Adrenal gland (tissue), 19 donors: ENCODE measurements at places on chromosomes 7 and 10. TPM values are rescaled to one million over a fixed set of nuclear protein-coding genes. Genes with fewer than 3 reads are reported as not detected.

DNA sequence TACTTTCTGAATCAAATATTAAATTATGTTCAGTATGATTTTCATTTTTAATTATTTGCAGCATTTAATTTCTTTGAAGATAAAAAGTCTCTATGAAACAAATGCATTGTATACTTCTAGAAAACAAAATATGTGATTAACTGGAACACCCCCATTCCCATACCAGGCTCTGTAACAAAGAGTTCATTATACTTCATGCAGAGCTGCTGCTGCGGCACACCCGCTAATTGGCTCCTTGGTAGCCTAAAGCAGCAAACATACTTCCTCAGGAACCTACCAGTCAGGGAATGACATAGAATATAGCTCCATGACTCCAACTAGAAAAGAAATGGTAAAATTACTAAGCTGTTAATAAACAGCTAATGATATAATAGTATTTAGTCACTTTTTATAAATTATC is 19.3 kb downstream of the RAB11FIP2 start:
- H3K4me3 ChIP-seq: no peak overlapping the region
- H3K4me1 ChIP-seq: no peaks in the 10 kb centered on the region
- no peaks in the 10 kb centered on the region for H3K27me3 ChIP-seq
- H3K36me3 ChIP-seq: no peaks in the 10 kb centered on the region
- no peak for DNase-seq

DNA sequence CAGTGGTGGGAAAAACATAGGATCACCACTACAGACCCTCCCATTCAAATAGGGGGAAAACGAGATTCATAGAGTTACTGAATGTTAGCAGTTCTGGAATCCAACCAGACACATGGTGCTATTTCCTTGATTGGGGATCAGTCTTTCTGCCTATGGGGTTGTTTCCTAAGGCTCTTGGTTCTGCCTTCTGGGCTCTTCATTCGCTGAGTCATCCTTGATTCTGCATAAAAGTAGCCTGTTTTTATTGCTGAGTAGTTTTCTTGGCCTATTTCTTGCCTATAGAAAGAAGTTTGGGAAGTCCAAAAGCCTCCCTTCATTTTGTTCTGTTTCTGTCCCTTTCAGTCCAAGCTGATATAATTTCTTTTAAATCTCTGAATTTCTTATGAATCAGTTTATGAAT is 99.3 kb upstream of the OIT3 start:
- DNase-seq: no peak
- H3K27ac ChIP-seq: no peak overlapping the region
- H3K27me3 ChIP-seq: no peaks in the 10 kb centered on the region
- H3K4me3 ChIP-seq: no peak overlapping the region
- no peaks in the 10 kb centered on the region for H3K4me1 ChIP-seq

DNA sequence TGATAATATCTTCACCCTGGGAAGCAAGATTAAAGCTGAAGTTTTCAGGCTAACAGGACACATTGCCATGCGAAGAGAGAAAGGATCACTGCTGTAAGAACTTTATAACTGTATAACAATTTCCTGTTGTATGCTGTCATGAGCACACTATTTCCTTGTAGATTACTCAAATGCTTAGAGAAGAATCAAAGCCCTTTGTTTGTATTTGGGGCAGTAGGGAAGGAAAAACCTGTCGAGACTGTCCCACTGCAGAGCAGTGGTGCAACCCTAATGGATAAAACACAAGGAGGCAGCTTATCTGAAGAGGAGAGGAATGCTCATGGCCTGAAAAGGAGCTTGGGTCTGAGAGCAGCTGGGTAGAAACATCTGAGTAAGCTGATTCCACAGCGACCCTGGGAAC is 327.7 kb upstream of the NPSR1 start:
- no peak for DNase-seq
- H3K4me1 ChIP-seq: no peaks in the 10 kb centered on the region
- no peak overlapping the region for H3K4me3 ChIP-seq
- H3K36me3 ChIP-seq: no peaks in the 10 kb centered on the region
- H3K27ac ChIP-seq: no peak overlapping the region

DNA sequence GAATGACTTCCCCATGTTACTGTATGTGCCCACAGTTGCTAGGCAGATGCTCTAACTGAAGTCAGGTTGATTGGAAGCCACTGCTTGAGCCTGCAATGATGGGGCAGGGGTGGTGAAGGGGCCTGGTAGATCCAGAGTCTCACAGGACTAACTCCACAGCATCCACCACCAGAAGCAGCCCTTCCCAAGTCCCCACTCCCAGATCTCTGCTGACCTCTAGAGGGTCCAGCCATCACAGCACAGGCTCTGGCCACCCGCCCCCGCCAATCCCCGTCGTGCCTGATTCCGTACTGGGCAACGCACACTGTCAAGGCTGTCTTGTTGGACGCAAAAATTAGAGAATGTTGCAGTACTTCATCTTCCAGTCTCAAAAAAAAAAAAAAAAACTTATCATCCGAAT is 136.8 kb upstream of the PDE1C start:
- no peaks in the 10 kb centered on the region for H3K4me1 ChIP-seq
- no peaks in the 10 kb centered on the region for H3K36me3 ChIP-seq
- H3K27ac ChIP-seq: no peak overlapping the region
- no peak for DNase-seq

DNA sequence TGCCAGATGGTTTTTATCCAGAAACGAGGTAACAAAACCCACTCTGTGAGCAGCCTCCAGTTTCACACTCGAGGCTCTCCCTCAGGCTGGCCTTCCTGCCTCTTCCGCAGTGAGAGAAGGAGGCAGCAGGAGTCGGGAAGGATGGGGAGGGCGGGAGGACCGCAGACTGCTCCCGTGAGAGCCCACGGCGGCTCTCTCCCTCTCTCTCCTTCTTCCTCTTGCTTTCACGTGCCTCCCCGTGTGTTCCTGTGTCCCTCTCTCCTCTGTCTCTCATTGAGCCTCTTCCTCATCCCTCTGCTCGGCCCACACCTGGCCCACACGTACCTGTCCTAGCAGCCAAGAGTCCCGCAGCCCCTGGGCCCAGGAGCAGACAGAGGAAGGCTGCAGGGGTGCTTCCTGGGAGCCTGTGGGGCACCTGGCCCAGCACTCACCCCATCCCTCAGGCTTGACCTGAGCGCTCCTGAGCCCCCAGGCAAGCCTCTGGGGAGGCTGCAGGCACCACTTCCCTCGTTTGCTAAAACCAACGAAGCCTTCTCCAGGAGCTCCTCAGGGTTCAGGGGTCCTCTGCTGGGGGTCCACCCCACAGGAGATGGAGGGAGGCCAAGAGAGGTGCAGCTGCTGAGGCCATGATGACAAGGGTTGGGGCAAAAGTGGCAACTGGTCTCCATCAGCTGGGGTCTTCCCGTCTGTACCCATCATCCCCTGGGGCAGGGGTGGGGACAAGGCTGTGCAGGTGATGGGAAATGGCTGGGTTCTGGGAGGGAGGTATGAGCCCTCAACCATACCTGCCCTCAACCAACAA is 13.6 kb downstream of the SPOCK2 start:
- no peaks in the 10 kb centered on the region for H3K27me3 ChIP-seq
- H3K36me3 ChIP-seq: no peaks in the 10 kb centered on the region
- H3K4me3 ChIP-seq: no peak overlapping the region
- H3K27ac ChIP-seq: no peak overlapping the region
- H3K4me1 ChIP-seq: no peaks in the 10 kb centered on the region
- no peak for DNase-seq

DNA sequence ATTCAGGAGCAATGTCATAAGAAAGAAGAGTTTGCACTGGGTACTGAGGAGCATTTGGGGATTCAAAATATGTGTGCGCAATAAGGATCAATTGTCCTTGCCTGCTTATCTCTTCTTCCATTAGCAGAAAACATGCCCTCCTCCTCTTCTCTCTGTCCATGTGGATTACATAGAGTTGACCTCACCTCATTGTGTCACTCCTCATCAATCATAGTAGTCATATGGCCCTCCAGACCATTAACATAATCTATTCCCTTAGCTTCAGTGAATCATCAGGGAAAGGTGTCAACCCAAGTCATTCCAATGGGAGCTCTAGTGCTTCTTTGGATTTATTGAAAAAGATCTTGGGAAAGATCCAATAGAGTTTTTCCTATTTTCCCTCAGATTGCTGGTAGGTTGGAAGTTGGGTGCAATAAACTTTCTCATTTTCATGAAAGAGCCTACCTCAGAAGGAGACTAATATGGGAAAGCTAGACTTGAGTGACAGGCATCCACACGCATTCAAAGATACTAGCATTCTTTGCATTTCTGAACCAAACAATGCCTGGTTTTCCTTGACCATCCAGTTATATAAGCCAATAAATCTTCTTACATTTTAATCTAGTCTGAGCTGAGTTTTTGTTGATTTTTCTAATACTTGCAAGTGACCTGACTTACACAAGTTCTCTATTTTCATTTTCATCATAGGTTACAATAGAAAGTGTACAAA is 71.5 kb upstream of the FAM13C start:
- no peak for DNase-seq
- peaks cover 3% of the 10 kb centered on the region for H3K4me1 ChIP-seq
- no peak overlapping the region for H3K4me3 ChIP-seq
- no peaks in the 10 kb centered on the region for H3K27me3 ChIP-seq

- H3K27me3 ChIP-seq: no peaks in the 10 kb centered on the region
- H3K4me3 ChIP-seq: no peak overlapping the region
- H3K36me3 ChIP-seq: no peaks in the 10 kb centered on the region
- DNase-seq: no peak
- H3K27ac ChIP-seq: no peak overlapping the region
Observed at GRCh38 chr7:2705371-2706096, 17.5 kb downstream of the AMZ1 start.

DNA sequence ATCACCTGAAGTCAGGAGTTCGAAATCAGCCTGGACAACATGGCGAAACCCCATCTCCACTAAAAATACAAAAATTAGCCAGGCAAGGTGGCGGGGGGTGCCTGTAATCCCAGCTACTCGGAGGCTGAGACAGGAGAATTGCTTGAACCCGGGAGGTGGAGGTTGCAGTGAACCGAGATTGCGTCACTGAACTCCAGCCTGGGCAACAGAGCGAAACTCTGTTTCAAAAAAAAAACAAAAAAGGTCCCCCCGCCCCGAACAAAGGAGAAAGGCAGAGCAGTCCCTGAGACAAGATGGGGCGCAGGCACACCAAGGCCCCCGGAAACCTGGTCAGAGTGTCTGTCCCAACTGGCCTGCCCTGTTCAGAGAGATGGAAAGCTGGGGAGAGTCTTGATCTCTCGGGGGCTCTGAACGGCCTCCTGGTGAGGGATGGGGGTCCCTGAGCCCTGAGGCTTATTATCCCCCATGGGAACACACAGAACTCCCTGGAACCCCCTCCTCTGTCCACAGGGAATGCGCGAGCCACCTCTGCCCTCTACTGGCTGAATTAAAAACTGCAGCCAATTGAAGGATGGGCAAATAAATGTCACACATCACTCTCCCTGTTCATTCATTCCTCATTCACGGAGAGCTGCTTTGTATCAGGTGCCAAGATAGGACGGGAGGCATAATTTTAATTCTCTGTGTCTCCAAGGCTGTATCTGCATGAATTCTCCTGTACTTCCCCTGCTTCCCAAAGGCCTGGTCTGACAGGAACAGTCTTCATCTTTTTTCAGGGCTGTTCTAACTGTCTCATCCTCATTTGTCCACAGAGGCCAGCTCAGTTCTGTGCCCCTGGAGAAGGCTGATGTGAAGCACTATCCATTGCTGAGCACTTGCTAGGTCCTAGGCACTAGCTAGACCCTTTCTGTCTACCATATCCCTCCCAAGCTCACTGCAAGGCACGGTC is 28.9 kb downstream of the MAT1A start:
- no peaks in the 10 kb centered on the region for H3K36me3 ChIP-seq
- no peaks in the 10 kb centered on the region for H3K4me1 ChIP-seq
- no peak overlapping the region for H3K4me3 ChIP-seq
- H3K27ac ChIP-seq: no peak overlapping the region
- no peaks in the 10 kb centered on the region for H3K27me3 ChIP-seq

DNA sequence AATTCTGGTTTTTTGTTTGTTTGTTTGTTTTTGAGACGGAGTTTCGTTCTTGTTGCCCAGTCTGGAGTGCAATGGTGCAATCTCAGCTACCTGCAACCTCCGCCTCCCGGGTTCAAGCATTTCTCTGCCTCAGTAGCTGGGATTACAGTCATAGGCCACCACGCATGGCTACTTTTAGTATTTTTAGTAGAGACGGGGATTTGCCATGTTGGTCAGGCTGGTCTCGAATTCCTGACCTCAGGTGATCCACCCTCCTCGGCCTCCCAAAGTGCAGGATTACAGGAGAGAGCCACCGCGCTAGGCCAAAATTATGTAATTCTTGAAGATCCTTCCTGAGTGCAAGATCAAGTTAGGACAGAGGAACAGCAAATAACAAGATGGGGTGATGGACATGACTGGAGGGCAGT is 719 bp downstream of the ZNF33B start:
- peak; percentile 2 for DNase-seq
- H3K4me1 ChIP-seq: peaks cover 5% of the 10 kb centered on the region
- no peaks in the 10 kb centered on the region for H3K27me3 ChIP-seq
- peak overlapping the region; percentile 90 for H3K27ac ChIP-seq

- H3K4me1 ChIP-seq: peaks cover 10% of the 10 kb centered on the region
- no peaks in the 10 kb centered on the region for H3K36me3 ChIP-seq
- no peak for DNase-seq
- no peak overlapping the region for H3K4me3 ChIP-seq
Observed at GRCh38 chr10:85643845-85644525, 722.6 kb downstream of the GRID1 start.

DNA sequence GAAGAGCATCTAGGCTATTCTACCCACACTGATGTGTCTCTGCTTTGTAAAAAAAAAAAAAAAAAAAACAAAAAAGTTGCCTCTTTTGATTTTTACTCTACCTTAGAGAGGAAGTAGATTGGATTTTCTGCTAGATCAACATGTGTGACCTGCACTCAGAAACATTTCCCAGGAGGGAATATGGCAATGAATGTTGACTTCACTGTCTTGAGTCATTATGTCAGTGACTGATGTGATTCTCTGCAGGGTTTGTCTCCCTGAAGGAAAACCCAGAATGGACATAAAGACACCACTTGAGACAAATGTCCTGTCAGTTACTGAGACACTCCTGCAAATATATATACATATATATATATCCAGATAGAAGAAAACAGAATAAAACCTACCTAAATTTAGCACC is 370.3 kb downstream of the BMPER start:
- H3K36me3 ChIP-seq: no peaks in the 10 kb centered on the region
- no peak for DNase-seq
- H3K4me1 ChIP-seq: no peaks in the 10 kb centered on the region
- no peak overlapping the region for H3K27ac ChIP-seq
- H3K4me3 ChIP-seq: no peak overlapping the region

DRGX gene
- not detected for total RNA-seq

CWF19L1 gene
- 10.9 TPM for total RNA-seq

RBM20 gene
- 0.25 TPM for total RNA-seq

IKZF1 gene
- 21.5 TPM for total RNA-seq
